Pancreas (tissue), 10 donors: ENCODE measurements at places on chromosomes 12 and 14. TPM values are rescaled to one million over a fixed set of nuclear protein-coding genes. Genes with fewer than 3 reads are reported as not detected.
A peak's percentile ranks its signal among the peaks of the same experiment; 100 is the strongest.

GRCh38 chr12:49672301-49673217, 34.6 kb downstream of the FMNL3 start:
- H3K27ac ChIP-seq = peak overlapping the region; percentile 89
- peaks cover 7% of the 10 kb centered on the region for H3K4me1 ChIP-seq
- H3K4me3 ChIP-seq = no peak overlapping the region
- no peak for DNase-seq
- H3K27me3 ChIP-seq = no peaks in the 10 kb centered on the region

- H3K4me3 ChIP-seq = no peak overlapping the region
- H3K36me3 ChIP-seq = no peaks in the 10 kb centered on the region
- peaks cover 8% of the 10 kb centered on the region for H3K4me1 ChIP-seq
- H3K27ac ChIP-seq = no peak overlapping the region
- no peaks in the 10 kb centered on the region for H3K27me3 ChIP-seq
Measured at GRCh38 chr12:75779891-75780496, 251.6 kb downstream of the PHLDA1 start.

GRCh38 chr12:62532333-62532732, 65.7 kb downstream of the MON2 start:
- H3K27ac ChIP-seq = no peak overlapping the region
- H3K27me3 ChIP-seq = no peaks in the 10 kb centered on the region
- H3K36me3 ChIP-seq = no peaks in the 10 kb centered on the region
- no peak overlapping the region for H3K4me3 ChIP-seq

Gene ABHD12B
- total RNA-seq = not detected

Gene RTN1
- total RNA-seq = 6.2 TPM

Gene PROX2
- not detected for total RNA-seq

Gene PPTC7
- 6.8 TPM for total RNA-seq
